ENCODE measurements at places on chromosomes 12 and 14.

- DNase-seq, result peak; percentile 75
Measured at GRCh38 chr12:96219700-96220206, 25.6 kb downstream of the ELK3 start.

- peak; percentile 34 for DNase-seq
Measured at GRCh38 chr12:113766879-113767878, 198.9 kb downstream of the RBM19 start.

- DNase-seq, result no peak
Measured at GRCh38 chr12:2648406-2648805, 146.4 kb upstream of the FKBP4 start.

DNA sequence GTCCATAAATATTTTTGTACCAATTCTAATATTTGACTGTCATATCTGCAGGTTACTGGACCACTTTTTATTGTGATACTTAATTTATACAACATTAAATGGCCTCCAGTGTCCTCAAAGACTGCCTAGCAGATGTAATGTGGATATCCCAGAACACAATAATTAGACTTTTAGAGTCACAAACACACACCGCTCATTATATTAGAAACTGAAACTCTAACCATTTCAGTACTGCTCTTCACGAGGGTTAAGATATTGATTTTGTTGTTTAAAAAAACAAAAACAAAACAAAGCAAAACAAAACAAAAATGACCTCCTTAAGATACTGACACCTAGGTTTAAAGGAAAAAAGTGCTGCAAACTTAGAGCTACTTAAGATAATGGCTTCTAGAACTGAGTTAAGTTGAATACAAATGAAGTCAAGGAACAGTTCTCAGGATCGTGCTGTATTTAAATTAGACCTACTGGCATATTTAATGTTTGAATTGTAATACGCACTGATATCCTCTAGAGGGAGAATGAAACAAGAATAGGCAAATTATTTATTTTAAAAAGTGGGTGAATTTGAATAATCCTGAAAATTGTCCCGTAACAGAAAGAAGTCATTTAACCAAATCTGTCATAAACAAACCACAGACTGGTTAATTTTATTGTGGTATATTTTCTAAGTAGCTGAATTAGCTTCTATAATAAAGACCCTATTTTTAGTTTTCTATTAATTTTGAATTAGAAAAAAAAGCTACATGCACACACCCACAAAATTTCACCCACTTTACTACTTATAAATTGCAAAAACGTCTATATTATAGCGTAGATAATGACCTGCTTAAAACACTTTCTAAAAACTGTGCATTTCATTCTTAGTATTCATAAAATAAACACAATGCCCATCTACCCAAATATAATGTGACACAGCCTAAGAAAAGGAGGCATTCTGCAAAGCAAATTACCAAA is 395.2 kb upstream of the DCN start:
- no peak for DNase-seq

DNA sequence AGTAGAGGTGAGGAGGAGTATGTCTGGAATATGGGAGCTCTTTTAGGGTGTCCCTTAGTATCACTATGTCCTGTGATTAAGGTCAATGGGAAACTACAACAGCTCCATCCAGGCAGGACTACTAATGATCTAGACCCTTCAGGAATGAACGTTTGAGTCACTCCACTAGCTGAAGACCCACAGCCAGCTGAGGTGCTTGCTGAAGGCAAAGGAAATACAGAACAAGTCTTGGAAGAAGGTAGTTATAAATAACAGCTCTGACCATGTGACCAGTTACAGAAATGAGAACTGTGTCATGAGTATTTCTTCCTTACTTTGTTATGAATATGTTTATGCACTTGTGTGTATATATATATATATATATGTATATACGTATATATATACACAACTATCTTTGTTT is 40.5 kb upstream of the USP44 start:
- no peak for DNase-seq

- no peak for DNase-seq
Measured at GRCh38 chr12:124165695-124166094, 129.2 kb upstream of the RFLNA start.

- peak; percentile 7 for DNase-seq
Measured at GRCh38 chr14:24259282-24260025, 3.5 kb downstream of the TGM1 start.

DNA sequence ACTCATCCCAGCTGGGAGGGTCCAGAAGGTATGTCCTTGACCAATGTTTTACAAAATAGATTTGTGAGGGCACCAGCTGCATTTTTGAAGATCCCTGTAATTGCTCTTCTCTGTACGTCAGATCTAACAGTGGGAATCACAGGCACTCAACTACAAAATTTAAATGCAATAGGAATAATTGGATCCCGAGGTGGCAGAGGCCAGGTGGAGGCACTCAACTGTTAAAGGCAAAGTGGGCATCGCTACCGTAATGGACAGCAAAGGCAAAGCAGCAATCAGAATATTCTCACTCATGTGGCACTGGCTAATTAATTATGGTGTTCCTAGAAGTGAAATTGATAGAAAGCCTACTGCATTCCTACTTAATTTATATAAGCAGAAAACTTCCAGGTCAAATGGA is 27.9 kb upstream of the PSMC1 start:
- DNase-seq, result no peak

DNA sequence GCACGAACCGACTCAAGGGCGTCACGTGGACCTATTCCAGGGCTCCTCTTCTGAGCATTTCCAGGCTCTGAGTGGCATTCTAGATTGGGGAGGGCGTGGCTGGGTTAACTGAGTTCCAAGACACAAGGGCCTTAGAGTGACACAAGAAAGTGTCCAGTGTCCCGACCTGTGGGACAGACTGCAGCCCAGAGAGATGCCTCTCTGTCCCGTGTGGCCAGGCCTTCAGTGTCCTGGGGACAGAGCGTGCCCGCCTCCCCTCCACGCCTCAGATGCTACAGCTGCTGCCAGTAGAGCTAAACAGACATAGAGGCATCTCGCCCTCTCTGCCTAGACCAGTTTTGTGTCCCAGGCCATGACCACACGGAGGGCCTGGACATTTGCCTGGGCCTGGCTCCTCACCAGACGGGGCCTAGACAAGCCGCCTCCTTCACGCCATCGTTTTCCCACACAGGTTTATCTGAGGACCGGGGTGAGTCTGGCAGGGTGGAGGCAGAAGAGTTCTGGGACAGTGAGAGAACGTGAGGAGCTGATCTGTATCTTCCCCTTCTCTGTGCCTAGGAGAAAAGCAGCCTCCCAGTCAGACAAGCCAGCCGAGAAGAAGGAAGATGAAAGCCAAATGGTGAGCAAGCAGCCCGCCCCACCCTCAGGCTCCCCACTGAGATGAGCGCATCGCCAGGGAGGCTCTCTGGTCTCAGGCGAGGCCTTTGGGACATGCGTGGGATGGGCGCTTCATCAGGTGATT is 27.1 kb downstream of the DEGS2 start:
- DNase-seq, result peak; percentile 15

DNA sequence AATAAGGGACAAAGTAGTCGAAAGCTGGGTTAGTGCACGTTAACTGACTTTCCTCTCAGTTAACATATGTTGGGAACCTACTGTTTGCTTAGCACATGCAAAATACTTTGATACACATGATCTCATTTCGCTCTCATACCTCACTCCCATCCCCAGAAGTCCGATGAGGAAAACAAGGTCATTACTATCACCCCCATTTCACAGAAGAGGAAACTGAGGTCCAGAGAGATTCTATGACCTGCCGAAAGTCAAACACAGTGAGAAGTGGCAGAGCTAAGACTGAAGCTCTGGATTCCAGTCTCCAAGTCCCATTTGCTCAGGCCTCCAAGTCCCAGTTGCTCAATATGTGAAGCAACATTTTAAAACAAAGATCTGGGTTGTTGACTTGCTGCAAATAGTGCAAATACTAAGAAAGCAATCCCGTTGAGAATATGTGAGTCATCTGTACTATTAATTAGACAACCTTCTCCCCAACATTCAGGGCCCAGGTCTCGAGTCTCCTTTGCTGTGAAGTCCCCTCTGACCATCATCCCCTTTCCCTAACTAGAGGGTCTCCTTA is 170.6 kb upstream of the PWP1 start:
- no peak for DNase-seq

- DNase-seq, result no peak
Measured at GRCh38 chr12:93757792-93758694, 80.9 kb downstream of the CRADD start.

DNA sequence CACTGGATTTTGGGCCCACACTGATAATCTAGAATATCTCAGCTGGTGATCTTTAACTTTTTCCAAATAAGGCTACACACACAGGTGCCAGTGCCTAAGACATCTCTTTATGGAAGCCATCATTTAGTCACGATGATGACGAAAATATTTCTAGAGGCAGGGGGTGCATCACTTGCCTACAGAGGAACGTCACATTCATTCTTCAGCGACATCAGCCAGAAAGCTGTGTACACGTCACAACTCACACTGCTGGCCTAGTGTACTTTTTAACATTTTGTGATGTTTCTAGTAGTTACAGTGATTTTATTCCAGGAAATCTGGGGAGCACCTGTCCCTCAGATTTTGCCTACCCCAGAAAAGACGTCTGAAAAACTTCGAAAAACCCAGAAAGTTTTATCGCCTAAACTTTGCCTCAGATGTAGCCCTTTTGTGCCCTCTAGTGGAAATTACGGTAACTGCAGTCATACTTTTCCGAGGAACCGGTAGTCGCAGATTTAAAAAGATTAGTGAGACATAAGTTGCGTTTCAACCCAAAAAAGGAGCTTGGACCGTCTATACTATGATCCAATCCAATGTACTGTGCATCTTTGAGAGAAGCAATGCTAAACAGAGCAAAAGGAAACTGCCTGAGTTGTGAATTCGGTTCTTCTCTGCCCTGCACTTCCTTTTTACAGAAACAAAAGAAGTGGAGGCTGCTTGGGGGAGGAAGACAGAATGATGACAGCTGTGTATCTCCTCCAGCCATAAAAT is 64.3 kb upstream of the STON2 start:
- DNase-seq, result peak; percentile 24

GRCh38 chr12:16165506-16165905 is 112.0 kb downstream of the SLC15A5 start:
- peak; percentile 16 for DNase-seq

DNA sequence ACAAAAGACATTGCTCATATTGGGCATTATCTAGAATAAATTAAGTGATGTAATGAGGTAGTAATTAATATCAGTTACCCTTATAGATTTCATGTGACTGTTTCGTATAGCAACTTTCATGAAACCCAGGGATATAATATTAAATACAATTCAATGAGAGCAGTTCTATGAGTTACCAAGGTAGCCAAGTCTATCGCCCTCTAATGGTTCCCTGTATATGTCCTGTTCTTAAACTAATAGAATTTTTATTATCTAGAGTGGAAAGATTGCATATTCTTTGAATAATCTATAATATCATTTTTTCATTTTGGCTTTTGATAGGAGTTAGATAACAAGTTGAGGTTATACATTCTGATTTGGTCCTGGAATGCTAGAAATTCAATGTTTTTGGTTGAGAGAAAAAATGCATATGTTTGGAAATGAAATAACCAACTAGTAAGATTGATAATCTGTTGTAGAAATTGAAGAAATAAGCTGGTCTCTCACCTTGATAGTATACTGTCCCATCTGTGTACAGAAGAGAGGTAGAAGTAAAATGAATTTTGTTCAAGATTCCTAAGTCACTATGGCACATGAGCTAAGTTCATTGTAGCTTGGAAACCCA is 59.7 kb downstream of the SCFD1 start:
- DNase-seq, result no peak

GRCh38 chr14:35678403-35679028 is 130.6 kb downstream of the RALGAPA1 start:
- DNase-seq, result no peak

DNA sequence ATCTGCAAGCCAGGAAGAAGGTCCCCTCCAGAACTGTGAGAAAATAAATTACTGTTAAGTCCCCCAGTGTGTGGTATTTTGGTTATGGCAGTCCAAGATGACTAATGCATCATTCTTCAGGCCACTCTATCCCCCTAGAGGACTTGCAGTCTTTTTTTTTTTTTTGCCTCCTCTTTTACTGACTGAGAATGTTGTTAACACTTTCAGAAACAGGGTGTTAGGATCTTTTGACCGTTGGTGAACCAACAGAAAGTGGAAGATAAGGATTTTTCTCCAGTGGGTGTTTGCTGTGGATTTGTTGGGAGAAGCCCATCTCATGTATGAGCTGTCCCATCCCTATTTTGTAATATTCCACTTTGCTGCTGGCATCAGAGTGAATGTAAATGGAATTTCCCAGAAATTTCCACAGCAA is 37.8 kb downstream of the MARK3 start:
- no peak for DNase-seq

GRCh38 chr14:36520601-36521525 is 831 bp upstream of the NKX2-1 start:
- DNase-seq, result no peak

- no peak for DNase-seq
Measured at GRCh38 chr14:88325883-88326282, 2.8 kb upstream of the KCNK10 start.

DNA sequence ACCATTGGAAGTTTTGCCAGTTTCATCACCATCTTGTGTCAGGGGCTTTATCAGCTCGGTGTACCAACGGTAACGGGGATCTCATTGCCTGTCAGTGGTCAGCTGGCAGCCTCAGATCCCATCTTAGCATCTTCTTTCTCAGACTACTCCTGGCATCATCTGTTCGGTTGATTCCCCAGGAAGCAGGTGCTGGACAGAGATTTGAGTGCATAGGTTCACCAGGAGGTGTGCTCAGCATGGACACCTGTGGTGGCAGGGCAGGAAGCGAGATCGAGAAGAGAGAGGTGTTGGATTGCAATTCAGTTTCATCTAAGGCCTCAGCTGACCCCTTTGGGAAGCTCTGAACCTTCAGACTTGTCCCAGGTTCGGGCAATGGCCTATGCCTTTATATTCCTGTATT is 76.0 kb downstream of the C12orf75 start:
- DNase-seq, result no peak

DNA sequence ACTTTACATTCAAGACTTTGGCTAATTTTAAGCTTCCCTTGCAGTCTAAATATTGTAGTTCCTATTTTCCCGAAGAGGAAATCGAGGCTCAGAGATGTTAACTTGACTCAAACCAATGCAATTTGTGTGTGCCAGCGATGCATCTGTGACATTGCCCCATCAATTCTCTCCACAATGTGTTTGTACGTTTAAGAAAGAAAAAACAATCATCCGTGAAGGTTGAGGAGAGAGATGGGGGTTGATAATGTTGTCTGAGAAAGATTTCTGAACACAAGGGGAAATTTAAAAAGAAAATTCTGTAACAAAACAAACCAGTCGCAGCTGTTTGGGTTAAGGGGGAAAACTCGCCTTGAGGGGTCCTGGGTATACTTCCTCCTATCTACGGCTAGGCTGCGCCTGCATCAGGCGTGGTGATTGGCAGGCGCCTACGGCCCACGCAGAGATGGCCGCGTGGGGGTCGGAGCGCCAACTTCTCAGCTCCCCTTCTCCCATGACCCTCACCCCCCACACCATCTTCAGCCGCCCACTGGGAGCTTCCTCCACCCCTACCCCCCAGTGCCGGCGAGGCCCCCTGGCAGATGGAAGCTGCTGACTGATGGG is 12.3 kb downstream of the SIX1 start:
- no peak for DNase-seq

DNA sequence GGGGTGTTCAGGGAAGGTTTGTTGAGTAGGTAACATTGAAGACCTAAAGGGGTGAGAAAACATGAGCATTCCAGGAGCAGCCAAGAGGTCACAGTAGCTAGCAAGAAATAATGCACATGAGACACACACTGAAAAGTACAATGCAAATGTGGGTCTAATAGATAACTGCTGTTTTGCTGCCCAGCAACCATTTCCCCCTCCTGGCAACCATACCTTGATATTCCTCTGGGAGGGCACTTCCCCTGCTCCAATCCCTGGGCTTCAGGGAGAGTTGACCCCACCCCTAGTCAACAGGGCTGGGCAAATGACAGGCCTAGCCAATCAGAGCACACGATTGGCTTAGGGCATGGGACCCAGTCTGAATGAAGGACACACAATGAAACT is 8.5 kb upstream of the ACTN1 start:
- no peak for DNase-seq
